Stimulated activated CD4-positive, alpha-beta T cell treated with anti-CD3 and anti-CD28 coated beads, Interleukin-1b, Interleukin-23, amount 100 ng/mL, for 1 hour (primary cell): ENCODE measurements at places on chromosomes 12 and 14.
A peak's percentile ranks its signal among the peaks of the same experiment; 100 is the strongest.

GRCh38 chr14:90287791-90288190 lies 31.4 kb downstream of the PSMC1 start:
- DNase-seq, result no peak

DNA sequence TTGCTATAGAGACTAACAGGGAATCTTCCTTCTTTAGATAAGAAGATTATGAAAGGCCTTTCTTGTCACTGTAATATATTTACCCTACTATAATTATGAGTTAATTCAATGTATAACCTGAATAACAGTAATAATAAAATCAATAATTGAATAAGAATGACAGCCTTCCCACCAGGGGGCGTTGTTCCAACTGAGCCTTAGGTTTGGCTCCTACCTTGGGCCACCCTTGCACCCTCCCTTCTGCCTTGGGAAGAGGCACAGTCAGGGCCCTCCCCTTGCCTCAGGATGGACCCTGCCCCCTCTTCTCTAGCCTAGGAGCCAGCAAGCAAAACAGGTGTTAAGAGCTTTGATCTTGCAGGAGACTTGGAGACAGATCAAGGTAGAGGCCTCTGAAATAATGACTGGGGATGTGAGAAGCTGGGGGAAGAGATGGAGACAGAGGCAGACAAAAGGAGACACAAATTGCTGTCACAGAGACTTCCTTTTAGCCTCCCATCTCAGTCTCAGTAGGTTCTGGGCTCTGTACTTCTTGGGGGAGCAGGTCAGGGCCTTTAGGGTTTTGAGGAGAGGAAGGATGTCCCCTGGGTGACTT lies 40.1 kb upstream of the CISTR start:
- DNase-seq, result peak; percentile 22

DNA sequence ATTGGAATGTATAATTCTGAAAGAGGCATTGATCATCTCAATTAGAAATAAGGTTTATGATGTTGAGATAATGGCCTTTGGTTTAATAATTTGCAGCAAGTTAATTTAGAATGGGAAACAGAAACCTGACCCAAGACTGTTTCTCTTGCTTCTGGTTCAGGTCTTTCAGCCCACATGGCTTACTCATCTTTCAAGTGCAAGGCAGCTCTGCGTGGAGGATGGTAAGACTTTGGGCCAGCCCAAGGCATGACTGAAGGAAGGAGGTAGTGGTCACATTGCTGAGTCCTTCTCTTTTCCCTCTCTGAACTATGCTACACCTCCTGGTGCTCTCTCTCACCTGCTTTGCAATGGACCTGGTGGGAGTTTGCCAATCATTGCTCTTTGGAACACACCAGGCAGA lies 98.7 kb downstream of the CAND1 start:
- no peak for DNase-seq

DNA sequence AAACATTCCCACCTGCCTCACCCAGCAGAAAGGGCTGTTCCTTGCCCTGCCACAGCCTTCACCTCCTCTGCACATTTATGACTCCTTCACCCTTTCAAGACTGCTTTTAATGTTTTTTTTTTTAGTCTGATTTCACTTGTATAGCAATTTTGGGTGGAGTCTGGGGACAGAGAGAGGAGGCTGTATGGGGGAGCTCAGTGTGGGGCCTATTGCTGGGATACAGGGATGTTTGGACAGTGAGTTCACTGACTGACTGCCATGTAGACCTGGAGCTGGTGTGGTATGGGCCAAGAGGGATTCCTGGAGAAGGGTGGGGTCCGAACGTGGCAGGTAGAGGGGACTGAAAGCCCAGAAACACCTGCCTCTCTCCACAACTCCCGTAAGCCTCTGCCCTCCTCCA lies 1.9 kb upstream of the KRT85 start:
- DNase-seq, result no peak

DNA sequence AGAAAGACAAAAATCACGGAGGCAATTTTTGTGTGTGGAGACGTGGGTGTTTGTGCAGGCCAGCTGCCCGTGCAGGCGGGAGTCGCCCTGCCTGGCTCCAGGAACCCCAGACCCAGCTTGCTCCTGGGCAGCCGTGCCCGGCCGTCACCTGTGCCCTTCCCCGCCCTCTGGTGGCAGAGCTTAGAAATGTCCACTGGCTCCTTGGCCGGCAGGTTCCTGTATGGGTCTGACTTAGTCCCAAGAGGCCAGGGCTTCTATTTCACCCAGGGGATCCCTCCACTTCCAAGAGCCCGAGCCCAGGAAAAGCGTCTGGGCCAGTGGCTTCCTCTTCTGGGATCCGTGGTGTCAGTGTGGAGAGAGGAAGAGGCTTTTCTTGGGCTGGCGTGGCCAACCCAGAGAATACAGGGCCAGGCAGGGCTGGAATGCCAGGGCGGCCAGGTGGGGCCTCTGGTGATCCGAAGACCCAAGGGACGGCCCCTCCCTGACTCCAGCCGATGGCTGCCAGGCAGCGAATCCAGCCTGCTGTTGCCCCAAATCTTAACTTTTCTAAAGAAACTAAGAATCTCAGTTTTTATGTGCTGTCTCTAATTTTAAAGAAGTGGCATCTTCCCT lies 120.9 kb downstream of the TMEM132C start:
- DNase-seq, result no peak

DNA sequence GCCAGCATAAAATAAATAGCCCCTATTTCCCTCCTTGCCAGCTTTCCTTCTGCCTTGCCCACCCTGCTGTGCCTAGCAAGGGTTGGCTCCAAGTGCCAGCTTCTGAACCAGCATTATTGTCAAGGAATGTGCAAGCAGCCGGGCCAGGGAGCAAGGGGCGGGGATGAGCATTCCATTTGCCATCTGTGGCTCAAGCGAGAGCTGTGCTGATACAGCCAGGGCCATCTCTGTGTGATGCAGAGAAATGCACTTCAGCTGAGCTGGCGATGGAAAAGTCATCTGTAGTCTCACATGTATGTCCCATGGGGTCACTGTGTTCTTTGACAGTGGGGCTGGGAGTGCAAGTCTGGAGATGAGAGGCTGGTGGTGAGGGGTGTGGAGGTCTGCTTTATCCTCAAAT lies 137.3 kb downstream of the SUDS3 start:
- no peak for DNase-seq

DNA sequence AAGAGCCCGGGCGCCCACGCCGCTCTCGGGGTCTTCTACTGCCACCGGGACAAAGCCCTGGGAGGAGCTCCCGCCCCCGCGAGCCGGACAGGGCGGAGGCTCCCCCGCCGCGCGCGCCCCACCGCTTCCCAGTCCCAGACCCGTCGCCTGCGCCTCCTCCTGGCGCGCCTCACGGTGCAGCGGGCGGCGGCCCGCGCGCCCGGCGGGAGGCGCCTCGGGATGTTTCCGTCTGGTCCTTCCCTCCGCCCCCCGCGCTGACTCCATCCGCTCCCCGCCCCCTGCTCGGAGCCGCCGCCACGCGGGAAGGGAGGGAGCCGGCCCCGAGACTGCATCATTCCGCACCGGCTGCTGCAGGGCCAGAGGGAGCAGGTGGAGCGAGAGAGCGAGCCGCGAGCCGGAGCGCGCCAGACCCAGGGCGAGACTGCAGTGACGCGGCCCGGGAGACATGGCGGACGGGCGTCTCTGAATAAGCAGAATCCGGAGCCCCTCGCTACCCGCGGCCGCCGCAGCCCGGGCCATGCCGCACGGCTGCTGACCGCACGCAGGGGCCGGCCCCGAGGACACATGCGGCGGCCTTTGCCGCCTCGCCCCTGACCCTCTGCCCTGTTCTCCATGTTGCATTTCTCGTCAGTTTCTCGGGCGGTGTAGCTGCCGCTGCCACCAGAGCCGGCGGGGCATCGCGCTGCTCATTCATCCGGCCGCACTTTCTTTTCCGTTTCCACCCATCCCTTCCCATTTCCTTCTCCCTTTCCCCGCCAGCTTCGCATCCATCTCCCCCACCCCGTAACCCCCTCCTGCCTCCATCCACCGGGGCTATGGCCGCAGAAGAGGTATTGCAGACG lies at the start of gene BICD1:
TSS of gene BICD1 (plus strand) at position 331 of the 842 bp plus-strand sequence. CDS start at position 816, 485 bp downstream.
- DNase-seq, result peak; percentile 29

GRCh38 chr14:42855085-42855484 lies 1248.4 kb downstream of the LRFN5 start:
- no peak for DNase-seq

DNA sequence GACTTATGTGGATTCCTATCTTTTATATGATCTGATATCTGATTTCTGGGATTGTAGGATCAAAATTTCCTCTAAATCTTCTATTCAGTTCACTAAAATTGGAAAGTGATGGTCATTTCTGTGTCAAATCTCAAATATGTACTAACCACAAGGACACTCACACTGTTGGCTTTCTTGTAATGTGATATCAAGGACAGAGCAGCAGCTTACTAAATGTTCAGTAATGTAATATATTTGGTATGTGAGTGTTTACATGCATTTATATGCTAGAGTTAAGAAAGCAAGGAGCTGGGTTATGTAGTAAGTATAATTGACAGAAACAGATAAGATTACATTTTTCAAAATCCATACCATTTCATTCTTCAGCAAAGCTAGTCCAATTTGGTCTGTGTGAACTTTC lies 16.5 kb downstream of the PUS7L start:
- no peak for DNase-seq

GRCh38 chr12:52218001-52218400 lies 15.0 kb upstream of the KRT7 start:
- DNase-seq, result no peak

DNA sequence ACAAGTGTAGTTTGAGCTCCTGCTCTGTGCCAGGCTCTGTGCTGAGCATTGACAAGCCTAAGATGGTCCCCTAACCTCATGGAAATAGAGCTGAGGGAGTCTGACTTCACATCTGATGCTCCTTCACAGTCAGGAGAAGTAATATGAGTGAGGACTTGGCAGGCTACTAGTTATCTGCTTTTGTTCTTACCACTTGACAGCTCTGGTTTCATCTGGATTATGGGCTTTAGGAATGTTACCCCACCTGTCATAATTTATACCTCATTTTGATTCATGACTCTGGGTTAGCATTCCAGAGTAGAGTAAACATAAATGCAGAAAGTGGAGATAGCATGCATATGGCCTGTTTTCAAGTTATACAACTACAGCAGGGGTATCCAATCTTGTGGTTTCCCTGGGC lies 40.5 kb downstream of the ATP6V1D start:
- DNase-seq, result no peak

DNA sequence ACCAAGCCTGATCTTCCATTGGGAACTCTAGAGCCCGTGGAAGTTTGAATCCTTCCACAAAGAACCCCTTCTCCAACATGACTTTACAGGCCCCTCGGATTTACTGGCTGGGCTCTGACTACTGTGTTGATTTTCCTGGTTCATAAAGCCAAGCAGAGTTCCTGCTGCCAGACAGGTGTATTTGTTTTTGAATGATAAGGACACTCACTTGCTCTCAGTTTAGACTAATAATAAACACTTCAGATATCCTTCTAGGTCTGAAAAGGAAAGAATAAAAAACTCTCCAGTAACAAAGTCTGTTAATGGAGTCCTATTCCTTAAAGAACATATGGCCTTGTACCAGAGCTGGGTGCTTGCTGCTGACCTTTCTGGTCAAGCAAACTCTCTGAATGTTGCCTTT lies 31.0 kb downstream of the SIX1 start:
- no peak for DNase-seq

- DNase-seq, result no peak
Measured at GRCh38 chr14:49851813-49852212, 775 bp downstream of the NEMF start.

- no peak for DNase-seq
Measured at GRCh38 chr12:20212658-20213555, 155.4 kb upstream of the PDE3A start.

DNA sequence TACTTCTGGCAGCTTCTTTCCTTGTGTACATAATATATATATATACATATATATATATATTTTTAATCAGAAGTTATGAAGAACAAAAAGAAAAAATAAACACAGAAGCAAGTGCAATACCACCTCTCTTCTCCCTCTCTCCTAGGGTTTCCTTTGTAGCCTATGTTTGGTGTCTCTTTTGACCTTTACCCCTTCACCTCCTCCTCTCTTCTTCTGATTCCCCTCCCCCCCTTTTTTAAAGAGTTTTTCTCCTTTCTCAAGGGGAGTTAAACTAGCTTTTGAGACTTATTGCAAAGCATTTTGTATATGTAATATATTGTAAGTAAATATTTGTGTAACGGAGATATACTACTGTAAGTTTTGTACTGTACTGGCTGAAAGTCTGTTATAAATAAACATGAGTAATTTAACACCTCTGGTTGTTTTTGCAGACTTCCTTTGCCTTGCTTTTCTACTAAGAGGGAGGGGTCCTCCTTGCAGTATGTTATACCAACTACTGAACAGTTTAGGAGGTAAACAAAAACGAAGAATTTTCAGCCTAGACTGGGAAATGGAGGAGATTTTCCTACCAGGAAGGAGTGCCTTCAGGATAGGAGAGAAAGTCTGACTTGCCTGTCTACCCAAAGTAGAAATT lies 3.6 kb upstream of the RPS26 start:
- no peak for DNase-seq

DNA sequence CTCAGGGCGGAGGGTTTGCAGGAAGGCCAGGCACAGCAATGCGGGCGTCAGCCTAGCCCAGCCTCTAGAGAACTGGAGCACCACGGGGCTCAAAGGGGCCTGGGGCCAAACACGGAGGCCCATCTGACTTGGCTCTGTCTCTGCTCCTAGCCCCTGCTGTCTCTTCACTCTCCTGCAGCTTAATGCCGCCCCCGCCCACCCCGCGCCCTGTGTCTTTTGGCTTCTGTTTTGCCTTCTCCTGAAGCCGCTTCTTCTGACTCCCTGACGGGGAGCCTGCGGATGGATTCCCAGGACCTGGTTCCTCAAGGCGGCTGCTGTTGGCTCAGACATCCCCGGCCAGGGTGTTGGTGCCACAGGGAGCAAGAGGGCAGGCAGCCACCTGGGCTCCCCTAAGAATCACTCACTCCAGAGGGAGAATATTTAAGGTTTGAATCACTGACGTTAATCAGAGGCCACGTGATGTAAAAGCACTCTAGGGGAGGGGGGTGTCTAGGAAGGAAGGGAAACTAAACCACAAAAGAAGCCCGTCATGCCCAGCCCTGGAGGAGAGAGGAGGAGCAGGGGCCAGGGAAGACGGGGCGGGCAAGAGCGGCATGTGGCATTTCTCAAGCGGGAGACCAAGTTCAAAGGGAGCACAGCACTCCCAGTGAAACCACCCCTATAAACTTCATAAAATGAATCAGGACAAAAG lies 36.9 kb upstream of the PRMT8 start:
- DNase-seq, result no peak

DNA sequence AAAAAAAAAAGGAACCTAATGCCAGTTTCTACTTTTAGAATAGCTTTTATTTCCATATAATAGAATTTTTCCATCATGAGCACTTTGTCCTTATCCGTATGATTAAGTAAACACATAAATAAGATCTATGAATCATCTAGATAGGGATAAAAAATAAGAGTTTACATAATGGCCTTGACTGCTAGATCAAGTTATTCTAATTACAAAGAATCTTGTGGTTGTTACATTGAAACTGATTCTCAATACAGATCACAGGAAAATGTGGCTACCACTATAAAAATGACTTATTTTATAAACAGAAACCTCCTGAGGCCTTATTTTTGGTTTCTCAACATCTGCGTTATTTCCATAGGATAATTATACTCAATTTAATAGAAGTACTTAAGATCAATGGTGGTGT lies 34.4 kb upstream of the NDUFA12 start:
- no peak for DNase-seq

GRCh38 chr14:101937926-101938767 lies 26.2 kb upstream of the DYNC1H1 start:
- DNase-seq, result no peak
